ENCODE measurements at places on chromosomes 2 and 18.

DNA sequence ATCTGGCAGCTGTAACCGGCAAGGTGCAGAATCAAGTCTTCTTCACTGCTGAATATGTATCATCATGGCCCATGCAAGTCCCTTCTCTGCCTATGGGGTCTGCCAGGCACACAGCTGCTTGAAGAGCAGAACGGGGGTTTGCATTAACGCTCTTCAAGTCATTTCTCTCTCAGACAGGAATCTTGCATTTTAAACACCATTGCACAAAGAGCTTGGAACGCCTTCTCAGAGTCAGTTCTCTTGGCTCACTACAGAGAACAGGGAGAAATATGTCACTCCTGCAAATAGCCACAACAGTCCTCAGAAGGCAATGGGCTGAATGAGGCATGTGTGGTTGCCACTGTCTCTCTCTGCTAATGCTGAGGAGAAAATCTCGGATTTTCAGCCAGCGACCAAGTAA is 2173.5 kb upstream of the PIK3C3 start:
- no peak for DNase-seq

GRCh38 chr2:142585785-142586184 is 291.7 kb upstream of the KYNU start:
- DNase-seq: no peak

DNA sequence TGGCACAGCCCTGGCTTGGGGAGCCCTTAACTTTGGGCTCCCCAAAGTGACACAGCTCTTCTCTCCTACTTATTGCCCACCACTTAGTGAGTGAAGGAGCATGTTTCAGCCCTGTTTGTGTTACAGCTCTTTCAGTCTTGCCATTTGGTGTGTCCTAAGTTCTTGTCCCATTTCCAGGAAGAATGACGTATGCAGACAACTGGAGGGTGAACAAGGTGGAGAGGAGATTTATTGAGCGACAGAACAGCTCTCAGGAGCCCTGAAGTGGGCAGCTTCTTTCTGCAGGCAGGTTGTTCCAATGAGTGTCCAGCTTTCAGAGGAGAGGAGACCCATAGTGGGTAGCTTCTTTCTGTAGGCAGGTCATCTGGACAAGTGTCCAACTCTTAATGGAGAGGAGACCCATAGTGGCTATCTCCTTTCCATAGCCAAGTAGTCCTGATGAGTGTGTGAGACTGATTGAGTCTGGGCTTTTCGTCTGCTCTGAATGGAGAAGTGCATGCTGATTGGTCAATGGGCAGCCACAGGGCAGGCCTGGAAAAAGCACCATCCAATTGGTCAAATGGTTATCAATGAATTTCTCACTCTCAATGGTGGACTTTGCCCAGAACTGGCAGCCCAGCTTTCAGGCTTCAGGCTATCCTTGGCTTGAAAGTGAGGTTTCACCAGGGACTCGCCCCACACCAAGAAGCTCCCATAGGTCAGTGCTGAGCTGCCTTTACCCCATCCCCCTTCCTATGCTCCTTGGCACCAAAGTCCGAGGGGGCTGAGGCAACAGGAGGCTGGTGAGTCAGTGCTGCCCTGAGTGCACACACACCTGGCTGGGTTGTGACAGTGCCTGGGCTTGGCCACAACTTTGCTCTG is 688.2 kb downstream of the NYAP2 start:
- no peak for DNase-seq

DNA sequence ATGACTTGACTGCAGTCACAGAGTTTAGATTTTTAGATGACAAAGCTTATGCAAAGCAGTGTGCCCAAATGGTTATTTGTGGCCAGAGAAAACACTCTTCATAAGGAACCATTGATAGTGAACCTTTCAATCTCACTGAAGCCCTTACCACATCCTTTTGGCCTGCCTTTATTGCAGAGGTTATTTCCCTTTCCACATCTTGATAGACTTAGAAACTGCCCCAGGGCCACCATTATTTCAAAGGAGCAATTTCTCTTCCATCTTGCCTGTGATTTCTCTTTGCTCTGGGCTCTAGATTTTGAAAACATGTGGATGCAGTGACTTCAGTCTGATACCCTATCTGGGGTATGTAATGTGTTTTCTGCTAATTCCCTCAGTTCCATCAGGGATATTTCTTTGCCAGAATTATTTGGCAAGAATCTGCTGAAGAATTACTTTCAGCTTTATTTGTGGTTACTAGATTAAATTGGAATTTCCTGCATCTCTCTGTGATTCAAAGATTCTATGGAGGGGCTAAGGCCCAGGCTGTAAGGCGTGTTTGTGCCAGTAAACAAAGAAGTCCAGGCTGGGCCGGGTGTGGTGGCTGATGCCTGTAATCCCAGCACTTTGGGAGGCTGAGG is 51.0 kb downstream of the MOGAT1 start:
- peak; percentile 57 for DNase-seq

DNA sequence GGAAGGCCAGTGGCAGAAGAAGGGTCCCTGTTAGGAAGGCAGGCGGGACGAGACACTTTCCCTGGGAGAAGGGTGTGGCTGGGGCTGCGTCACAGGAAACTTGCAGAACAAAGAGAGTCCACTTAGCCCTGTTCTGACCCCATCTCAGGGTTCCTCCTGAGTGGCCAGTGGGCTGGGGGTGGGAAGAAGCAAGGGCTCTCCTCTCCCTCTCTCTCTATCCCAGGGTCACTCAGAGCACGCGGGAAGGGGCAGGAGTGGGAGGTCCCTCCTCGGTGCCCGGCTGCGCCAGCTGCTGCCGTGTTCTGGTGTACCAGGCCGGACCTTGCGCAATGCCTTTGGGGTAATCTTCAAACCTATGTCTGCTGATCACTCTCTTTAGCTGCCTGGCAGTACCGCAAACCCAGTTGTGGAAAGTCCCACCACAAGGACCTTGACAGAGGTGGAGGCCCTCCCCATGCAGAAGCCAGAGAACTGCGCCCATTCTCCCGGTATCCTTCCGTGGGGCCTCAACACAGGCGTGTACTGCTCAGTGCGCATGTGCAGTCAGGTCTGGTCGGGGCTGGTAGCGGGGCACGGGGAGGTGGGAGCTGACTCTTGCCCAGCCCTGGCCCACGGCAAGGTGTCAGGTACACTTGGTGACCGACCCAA is 47.8 kb upstream of the ST3GAL5 start:
- no peak for DNase-seq

GRCh38 chr18:79191956-79192355 is 122.8 kb downstream of the ATP9B start:
- DNase-seq: no peak

DNA sequence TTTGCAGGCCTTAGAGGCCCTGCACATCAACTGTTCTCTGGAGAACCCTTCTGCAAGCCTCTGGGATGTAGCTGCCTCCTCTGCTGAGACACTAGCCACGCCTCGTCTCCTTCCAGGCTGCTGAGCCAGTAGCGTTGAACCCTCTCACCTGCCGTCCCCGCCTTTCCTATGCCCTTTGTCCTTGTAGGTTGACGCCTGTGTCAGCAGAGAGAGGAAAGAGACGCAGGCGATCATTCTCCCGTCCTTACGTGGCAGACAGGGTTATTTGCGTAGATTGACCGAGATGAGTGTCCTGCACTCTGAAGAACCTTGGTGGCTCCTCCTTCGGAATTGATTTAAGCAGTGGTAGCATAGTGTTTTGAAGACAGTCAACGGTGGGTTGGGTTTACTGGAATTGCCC is 27.8 kb downstream of the ID2 start:
- no peak for DNase-seq

DNA sequence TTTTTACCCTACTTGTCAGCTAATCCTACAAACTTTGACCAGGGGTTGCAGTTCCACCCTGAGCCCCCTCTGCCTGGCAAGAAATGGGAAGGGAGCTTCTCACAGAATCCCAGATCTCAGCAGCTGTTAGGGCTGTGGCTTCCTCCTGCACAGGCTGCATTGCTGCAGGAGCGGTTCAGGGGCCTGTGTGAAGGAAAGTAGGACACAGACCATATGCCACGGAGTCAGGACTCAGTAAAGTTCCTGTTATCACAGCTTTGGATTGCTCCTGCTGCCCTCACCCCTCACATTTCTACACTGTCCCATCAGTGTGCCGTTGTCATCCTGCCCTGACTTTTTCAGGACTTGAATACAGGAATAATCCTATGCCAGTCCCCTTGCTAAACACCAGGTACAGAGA is 62.8 kb upstream of the SP3 start:
- no peak for DNase-seq

GRCh38 chr2:105932582-105932981 is 187.9 kb downstream of the NCK2 start:
- DNase-seq: no peak

DNA sequence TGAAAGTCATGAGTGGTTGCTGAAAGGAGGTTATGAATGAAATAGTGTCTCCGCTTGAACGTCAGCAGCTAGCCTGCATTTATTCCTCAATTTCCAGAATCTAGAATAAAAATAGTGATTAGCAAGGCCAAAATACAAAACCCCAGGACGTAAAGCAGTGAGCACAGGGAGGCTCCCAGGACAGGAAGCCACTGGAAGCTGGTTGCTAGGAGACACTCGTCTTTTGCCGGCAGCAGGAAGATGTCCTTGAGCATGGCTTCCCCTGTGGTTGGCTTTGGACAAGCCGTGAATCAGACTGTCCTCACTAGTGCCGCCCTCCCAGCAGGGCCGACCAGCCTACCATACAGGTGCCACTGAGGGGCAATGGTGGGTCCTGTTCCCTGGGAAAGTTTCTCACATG is 374.4 kb downstream of the MTX2 start:
- DNase-seq: no peak

GRCh38 chr2:17940091-17940630 is 61.7 kb downstream of the KCNS3 start:
- DNase-seq: no peak

- no peak for DNase-seq
These were observed 73.3 kb downstream of the UPP2 start for GRCh38 chr2:158174956-158175355.

DNA sequence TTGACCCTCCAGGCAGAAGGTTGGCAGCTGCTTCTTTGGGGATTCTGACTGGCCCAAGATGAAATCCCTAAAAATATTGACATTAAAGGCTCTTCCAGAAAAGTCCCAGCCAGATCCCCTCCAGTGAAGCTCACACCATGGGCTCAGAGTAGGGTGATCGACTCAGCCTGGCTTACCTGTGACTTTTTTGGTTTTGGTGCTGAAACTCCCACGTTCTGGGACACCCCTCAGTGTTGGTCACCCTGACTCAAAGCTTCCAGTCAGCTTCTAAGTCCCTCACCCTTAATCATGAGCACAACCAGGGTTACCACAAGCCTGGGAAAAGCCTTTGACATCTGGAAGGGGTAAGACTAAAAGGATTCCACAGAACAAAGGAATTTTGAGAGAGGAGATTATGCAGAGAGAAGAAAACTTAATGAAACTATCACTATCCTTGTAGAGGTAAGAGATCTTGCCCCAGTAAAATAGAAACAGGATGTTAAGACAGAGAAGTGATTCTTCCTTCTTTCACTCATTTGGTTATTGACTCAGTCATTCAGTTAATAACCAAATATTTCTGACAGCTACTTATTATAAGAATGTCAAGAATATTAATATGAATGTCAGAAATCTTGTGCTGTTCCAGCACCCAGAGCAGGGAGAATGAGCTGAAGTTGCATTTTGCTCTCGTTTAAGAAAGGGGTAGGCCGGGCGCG is 66.8 kb upstream of the SEC11C start:
- DNase-seq: no peak

GRCh38 chr2:43139996-43140621 is 86.3 kb downstream of the ZFP36L2 start:
- no peak for DNase-seq

GRCh38 chr2:15732341-15733077 is 140.8 kb downstream of the DDX1 start:
- DNase-seq: no peak

GRCh38 chr2:97935719-97936161 is 60.0 kb downstream of the TMEM131 start:
- peak; percentile 26 for DNase-seq

Data from AG04449 (cell line).